Karpas-422 (cell line): ENCODE measurements at places on chromosomes 16 and 17. TPM values are rescaled to one million over a fixed set of nuclear protein-coding genes. Genes with fewer than 3 reads are reported as not detected.
A peak's percentile ranks its signal among the peaks of the same experiment; 100 is the strongest.

GRCh38 chr16:55030944-55031343 lies 100.3 kb downstream of the IRX5 start:
- DNase-seq: no peak

DNA sequence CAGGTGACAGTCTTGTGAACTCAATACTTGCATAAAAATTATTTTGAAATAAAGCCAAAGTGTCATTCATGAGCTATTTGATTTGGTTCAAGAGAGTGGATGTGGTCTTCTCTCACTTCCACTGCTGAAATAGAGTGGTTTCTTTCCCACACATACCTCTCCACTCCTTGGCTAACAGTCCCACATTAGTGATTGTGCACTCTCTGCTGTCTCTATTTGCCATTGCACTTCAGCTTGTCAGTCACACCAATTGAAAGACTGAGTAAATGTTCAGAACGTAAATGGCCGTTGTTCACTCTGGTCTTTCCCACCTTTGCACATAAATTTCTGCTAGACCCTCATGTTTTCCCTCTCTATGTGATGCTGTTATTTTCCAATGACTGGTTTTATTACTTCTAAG lies 197.5 kb downstream of the FTO start:
- DNase-seq: no peak

DNA sequence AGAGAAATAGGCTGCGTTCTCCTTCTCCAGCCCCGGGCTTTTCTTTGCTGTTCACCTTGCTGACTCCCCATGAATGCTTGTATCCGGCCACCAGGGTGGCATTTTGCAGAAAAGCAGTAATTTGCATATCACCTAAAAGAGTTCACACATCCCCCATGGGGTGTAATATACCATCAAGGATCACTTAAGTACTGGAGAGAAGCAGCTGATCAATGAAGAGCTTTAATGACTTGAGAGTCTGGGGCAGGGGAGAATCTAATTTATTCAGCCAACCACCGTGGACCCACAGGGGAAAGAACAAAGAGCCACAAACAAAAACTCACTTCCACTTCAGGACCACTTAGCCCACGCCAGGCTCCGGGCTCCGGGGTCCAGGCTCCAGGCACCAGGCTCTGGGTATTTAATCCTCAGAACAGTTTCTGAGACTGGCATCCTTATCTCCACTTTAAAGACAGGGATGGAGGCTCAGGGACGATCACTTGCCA lies 33.9 kb upstream of the SEC14L1 start:
- DNase-seq: peak; percentile 78

GRCh38 chr17:349666-350065 lies 2.9 kb downstream of the RPH3AL start:
- DNase-seq: no peak

DNA sequence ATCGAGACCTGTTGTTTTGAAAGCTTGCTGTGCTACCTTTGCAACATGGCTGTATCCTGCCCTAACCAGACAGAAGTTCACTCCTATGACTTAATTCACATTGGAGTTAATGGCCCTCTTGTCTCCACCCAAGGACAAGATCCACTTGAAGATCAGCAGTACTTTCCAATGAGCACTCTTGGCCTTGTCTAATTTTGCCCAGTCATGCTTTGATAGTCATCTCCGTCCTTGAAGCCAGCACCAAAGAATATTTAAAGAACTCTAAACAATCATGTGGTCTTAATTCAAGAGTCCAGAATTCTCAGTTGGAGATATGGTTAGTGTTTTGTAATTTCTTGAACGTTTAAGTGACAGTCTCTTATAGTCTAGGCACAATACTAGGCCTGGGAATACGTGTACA lies 775.6 kb upstream of the EEF2KMT start:
- DNase-seq: no peak

DNA sequence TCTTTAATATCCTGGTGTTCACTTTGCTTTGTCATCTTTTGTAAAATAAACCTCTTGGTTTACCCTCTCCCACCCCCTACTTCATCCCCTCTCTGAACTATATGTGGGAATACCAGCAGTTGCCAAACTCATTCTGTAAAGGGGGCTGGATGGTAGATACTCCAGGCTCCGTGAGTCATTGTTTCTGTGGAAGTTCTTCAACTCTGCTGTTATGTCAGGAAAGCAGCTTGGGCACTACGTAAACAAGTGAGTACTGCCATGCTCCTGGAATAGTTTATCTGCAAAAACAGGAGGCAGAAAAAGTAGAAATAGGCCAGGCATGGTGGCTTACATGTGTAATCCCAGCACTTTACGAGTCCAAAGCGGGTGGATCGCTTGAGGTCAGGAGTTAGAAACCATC lies 17.6 kb downstream of the MVP start:
- no peak for DNase-seq

- no peak for DNase-seq
Observed at GRCh38 chr16:84246679-84247077, 6.9 kb upstream of the KCNG4 start.

DNA sequence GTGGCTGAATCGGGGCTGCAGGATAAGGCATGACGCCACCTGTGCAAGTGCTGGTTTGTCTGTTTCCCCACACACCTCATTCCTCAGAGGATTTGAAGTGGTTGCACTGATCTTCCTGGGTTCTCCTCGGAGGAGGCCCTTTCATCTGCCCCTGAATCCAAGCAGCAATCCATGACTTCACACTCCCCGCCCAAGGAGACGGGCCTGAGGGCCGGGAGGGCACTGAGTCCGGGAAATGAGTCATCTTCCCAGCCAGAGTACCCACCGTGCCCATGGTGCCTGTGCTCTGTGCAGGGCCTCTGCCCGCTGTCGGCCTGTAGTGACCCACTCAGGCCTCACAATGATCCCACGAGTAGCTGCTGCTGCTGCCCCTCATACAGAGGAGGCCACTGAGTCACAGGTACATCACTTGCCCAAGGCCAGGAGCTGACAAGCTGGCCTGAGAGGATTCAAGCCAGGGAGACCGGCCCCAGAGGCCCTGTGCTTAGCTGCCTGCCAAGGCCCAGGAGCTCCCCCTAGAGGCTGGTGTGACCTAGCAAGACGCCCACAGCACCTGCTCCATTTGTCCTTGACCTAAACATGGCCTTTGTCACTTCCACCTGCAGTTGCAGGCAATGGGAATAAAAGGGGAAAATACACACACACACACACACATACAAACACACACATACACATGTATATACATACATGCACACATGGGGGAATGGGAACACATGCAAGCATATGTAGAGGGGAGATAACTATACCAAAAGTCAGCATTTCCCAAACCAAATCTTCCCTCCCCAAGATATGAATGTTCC lies 240.0 kb downstream of the C16orf95 start:
- peak; percentile 89 for DNase-seq

DNA sequence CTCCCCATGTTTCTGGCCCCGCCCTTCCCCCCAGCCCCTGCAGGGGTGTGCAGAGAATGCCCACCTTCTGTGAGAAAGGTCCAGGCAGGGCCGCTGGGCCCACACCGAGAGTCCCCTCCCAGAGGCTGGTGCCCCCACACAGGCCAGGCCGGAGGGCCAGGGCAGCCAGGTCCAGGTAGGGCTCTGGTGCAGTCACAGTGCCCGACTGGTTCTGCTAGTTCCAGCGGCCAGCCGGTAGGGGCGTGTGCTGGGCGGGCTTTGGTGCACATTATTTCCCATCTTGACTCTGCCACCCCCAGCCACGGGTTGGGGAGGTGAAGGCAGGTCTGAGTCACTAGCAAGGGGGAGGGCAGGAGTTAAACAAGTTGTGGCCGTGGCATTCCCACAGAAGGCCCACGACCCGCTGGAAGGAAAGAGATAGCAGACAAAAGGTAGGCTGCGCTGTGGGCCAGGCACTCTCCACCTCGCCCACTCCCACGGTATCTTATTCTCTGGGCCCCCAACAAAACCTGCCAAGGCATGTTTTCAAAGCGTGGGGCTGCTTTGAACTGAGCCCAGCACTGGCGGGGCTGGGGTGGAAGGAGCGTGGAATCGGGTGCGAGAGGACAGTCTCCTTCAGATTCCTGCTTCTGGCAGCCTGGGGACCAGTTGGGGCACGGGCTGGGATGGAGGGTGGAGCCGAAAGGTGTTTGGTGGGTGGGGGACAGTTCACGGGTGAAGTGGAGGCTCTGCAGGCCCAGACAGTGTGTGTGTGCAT lies 1.9 kb downstream of the EPN3 start:
- DNase-seq: no peak

GRCh38 chr16:57798267-57798810 lies 4.0 kb downstream of the KIFC3 start:
- no peak for DNase-seq

- no peak for DNase-seq
Observed at GRCh38 chr16:10765772-10766171, 22.1 kb downstream of the NUBP1 start.

DNA sequence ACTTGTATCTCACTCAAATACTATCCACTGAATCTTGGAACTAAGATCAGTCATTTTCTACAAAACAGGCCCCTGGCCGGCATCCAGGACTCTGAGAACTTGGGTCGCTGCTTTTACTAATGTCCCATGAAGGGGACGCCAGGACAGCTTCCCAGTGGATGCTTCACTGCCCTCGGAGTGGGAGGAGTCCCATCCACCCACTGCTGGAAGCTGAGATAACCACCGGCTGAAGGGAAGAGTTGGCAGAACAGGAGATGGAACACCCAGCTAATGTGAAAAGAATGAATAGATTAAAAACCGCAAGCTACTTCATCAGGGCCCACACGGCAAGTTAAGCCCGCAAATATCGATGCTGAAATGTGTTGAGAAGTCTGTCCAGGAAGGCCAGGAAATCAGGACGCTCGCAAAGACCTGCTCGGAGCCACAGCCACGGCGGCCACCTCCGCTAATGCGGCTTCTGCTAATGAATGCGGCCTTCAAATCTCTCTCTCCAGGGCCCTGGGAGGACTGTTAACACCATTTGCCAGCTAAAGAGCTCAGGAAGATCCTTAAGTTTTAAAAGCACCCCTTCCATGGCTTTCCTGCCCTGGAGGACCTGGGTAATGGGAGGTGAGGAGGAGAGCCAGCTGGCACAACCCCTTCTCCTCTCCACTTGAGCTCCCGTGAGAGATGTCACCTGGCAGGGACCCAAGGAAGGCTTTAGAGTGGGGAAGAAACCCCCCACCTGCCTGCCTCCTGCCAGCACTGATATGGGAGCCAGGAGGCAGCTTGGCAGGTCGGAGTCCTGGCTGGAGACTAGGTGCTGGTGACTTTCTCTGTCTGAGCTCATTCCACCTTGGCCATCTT lies 226.6 kb upstream of the RPL38 start:
- DNase-seq: no peak

- no peak for DNase-seq
Observed at GRCh38 chr16:12904329-12904671, 2.9 kb downstream of the SHISA9 start.

GRCh38 chr16:13517841-13518240 lies 402.1 kb upstream of the ERCC4 start:
- DNase-seq: no peak

GRCh38 chr16:87550495-87550961 lies 51.8 kb upstream of the JPH3 start:
- peak; percentile 71 for DNase-seq

Gene SLC5A11
- 0.11 and 0.15 TPM in 2 replicates for total RNA-seq

Gene KCNJ18
- total RNA-seq: not detected in 2 replicates

Gene C16orf82
- not detected in 2 replicates for total RNA-seq

Gene NCBP3
- total RNA-seq: 10.1 and 17.0 TPM in 2 replicates

Gene CDH11
- total RNA-seq: not detected in 2 replicates

Gene TPSD1
- total RNA-seq: not detected in 2 replicates

Gene GRIN2A
- not detected in 2 replicates for total RNA-seq

Gene IL17C
- total RNA-seq: not detected in 2 replicates
